RCC 7860 (cell line): ENCODE measurements at places on chromosomes 3 and 15.

DNA sequence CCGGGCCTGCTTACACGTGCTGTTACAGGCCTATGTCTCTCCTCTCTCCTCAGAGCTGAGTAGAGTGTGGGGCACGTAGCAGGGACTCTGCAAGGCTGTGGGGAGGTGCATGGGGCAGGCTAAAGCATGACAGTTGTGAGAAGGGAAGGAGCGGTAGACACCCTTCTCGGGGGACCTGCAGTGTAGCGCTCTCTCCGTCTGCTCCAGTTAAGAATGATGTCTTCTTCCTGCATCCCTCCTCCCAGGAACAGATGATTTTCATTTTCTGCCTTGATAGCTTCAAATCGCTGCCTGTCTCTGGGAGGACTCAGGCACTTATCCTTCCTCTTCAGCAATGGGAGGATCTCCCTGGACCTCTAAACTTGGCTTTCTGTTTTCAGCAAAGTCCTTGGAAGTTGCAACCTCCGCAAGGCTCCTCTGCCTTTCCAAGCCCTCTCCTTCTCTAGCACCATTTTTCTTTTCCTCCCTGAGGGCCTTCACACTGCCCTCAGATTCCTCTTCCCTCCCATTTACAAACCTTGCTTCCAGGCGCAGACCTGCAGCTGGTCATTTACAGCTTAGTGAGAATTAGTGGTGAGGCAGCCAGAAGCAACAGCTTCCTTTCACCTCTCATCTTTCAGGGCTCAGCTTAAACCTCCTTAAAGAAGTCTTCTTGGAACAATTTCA, 23.4 kb upstream of the TLE3 start:
- no peak for DNase-seq

- no peak for DNase-seq
Observed at GRCh38 chr3:67094774-67095173, 96.7 kb downstream of the KBTBD8 start.

DNA sequence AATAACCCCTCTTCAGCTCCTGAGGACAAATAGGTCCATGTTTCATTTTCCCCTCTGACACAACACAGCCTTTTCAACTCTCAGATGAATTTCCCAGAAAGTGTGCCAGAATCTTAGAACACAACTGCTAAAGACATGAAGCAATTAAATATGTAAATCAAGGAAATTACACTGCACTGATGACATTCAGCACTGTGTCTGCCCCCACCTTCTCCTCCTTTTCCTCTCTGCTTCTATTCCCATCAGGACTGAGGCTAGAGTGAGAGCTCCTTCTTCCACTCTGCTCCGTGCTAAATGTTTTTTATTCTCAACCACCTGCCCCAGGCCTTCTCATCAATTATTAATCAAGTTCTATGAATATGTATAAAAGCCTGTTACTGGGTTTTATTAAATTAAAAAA, 596.1 kb downstream of the TUSC7 start:
- DNase-seq = no peak

- peak; percentile 10 for DNase-seq
Observed at GRCh38 chr3:71310980-71311660, 272.4 kb downstream of the FOXP1 start.

DNA sequence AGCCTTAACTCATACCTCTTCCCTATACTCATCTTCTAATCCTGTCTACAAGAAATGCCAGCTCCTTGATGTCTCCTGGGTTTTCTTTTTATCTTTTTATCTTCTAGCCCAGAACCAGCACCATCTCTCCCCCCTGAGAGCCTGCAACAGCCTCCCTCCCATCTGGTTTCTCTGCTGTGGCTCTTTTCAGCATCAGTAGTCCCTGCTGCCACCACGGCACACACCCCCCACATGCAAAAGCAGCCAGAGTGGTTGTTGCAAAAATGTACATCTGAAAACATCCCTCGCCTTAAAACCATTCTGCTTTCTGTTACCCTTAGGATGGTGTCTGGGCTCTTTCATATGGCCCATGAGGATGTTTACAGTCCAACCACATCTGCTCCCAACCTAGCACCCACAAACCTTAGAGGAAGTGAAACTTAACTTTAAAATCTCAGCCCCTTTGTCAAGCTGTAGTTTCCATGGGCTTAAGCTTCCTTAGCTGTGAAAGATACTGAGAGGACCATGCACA, 775 bp downstream of the TTC21A start:
- DNase-seq = no peak

DNA sequence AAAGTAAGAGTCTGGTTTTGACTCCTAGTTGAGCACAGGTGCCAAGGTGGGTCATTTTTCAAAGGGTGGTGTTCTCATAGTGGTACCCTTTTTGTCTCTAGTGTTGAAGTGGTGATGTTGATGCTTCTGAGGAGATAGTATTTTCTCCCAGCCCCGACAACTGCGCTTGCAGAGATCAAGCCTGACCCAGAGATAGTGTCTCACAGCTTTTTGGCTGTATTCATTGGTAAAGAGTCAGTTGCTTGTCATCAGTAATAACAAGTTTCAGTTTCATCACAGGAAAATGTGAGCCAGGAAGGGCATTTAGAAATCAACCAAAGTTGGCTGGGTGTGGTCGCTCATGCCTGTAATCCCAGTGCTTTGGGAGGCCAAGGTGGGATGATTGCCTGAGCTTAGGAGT, 139.3 kb downstream of the NFKBIZ start:
- DNase-seq = peak; percentile 22

GRCh38 chr15:76208786-76209424, 102.4 kb downstream of the ETFA start:
- peak; percentile 16 for DNase-seq

DNA sequence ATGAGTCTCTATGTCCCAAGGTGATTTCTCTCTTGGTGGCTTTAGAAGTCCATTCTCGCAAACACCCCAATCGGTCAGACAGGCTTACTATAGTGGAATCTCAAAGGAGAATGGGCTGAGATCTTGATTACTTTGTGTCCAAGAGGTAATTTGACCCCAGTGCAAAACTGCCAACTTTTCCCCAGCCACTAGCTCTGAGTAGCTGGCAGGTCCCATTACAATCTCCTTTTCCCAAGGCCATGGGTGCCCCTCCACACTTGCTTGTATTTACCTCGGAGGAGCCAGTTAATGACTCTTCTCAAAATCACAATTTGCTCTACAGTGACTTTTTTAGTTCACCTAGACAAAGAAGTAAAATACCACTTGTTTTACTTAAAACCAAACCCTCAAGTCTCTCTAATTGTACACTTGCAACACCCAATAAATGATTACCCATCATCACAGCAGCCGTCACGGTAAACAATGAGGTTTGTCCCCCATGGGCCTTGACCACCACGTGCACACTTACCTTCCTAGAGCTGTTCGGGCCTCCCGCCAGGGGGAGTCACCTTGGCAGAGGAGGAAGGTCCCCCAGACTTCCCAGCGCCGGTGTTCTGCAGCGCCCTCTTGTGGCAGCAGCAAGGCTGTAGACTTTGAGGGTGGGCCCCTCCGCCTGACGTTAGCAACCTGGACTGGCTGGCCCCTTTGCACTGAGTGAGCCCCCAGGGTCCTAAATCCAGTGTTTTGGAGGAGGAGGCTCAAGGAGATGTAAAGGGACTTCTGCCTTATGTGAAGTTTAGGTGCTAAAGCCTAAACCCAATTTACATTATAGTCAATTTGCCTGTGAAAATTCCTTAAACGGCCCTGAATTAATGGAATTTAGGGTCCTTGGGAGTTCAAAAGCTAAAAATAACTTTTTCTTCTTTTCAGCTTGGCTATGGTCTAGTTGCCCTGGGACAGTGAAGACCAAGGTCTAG, 18.7 kb upstream of the HDAC11 start:
- peak; percentile 31 for DNase-seq

DNA sequence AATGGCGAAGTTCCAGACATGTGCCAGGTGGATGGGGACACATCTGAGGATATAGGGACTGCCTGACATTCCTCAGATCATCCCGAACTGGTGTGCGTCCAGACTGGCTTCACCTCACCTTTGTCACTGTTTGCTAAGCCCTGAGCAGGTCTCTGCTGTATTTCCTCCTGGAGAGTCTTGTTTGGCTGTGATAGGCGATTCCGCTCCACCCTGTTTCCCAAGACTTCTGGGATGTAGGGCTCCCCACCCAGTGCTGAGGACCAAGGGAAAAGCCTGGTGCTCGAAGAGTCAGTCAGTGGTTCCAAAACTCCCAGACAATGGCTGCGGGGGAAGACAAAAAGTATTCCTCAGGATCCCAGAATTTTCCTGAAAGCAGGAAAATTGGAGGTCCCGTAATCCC, 11.1 kb upstream of the FURIN start:
- DNase-seq = no peak

- no peak for DNase-seq
Observed at GRCh38 chr3:195107593-195107992, 163.4 kb downstream of the XXYLT1 start.

DNA sequence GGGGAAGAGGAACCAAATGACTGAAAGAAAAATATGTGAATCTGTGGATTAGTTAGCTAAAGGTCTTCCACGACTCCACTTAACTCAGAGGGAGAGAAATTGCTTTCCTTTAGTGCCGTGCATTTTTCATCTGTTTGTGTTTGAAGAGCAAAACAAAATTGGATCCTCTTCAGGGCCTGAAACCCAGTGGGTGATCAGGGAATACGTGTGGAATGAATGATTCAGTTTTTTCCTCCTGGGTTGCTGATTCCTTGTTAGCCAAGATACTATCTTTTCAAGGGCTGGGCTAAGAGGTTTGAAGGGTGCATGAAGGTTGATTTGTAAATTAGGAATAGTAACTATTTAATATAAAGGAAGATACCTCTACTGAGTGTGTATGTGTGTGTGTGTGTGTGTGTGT, 61.0 kb downstream of the TPRG1 start:
- no peak for DNase-seq

- DNase-seq = no peak
Observed at GRCh38 chr3:66165660-66166059, 55.1 kb upstream of the SLC25A26 start.

- no peak for DNase-seq
Observed at GRCh38 chr15:99735868-99736267, 2.6 kb upstream of the LYSMD4 start.

DNA sequence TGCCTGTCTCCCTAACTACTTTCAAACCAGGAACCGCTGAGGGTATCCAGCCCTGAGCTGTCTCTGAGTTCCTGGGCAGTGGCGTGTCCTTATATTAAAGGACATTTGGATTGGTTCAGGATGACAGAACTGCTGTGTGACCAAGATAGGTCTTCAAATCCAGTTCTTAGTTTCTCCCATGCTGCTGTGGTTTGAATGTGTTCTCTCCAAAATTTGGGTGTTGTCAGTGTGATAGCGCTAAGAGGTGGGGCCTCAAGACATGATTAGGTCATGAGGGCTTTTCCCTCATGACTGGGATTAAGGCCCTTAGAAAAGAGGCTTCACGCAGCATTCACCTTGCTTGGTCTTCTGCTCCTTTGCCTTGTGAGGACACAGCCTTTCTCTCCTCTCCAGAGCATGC, 376.5 kb upstream of the TPM1 start:
- no peak for DNase-seq

GRCh38 chr3:148711981-148712666, 14.4 kb downstream of the AGTR1 start:
- DNase-seq = no peak

GRCh38 chr3:45275006-45275704, 49.1 kb upstream of the TMEM158 start:
- DNase-seq = no peak

GRCh38 chr15:28726102-28726501, 13.9 kb upstream of the GOLGA8M start:
- DNase-seq = no peak
